Natural killer cell (primary cell): ENCODE measurements at places on chromosomes 3 and 15.

DNA sequence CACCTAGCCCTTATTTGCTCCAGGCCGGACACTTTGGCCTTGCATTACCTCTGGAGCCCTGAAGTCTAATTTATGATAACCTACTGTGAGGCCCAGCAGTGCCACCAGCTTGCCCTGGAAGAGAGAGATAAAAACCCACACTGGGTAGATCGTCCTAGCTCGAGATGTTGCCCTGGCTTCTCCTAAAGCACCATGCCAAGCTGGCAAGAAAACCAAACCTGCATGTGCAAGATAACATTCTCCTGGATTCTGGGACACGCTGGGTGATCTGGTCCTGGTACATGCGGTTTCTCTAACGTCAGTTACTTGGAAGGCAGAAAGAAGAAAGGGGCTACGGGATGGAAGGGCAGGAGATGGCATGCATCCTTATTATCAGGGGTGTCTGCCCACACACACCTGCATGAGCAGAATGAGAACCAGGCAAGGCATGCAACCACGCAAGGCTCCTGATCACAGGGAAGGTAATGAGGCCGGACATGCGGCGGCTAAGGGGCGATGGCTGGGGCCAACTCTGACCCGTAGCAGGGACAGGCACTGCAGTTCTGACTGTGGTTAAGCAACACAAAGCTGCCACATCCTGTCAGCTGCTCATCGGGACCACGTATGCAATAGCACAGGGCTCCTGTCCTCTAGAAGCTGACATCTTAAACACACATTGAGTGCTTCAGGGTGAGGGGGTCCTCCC is 73.0 kb downstream of the OXNAD1 start:
- peaks cover 32% of the 10 kb centered on the region for H3K36me3 ChIP-seq
- H3K27me3 ChIP-seq, result no peaks in the 10 kb centered on the region
- peak; percentile 76 for DNase-seq
- no peak overlapping the region for H3K4me3 ChIP-seq
- peak overlapping the region; percentile 85 for H3K27ac ChIP-seq

DNA sequence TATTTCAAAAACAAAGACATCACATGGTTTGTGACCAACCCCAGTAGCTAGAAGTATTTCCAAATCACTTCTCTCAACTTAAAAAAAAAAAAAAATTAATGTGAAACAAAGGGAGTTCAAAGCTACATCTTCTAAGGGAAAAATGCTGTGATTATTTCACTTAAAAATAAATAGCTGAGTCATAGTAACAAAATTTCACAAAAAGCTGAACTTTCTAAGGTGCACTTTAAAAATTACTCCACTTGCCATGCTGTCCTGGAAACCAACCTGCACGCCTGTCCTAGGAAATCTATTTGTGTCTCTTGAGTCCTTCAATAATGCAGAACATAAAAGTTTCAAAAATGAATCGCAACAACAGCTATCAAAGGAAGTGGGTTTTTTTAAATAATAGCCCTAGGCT is 1.8 kb downstream of the ACAP2 start:
- no peaks in the 10 kb centered on the region for H3K27me3 ChIP-seq
- DNase-seq, result no peak
- peak overlapping the region; percentile 89 for H3K27ac ChIP-seq
- H3K36me3 ChIP-seq, result no peaks in the 10 kb centered on the region
- H3K4me3 ChIP-seq, result no peak overlapping the region

DNA sequence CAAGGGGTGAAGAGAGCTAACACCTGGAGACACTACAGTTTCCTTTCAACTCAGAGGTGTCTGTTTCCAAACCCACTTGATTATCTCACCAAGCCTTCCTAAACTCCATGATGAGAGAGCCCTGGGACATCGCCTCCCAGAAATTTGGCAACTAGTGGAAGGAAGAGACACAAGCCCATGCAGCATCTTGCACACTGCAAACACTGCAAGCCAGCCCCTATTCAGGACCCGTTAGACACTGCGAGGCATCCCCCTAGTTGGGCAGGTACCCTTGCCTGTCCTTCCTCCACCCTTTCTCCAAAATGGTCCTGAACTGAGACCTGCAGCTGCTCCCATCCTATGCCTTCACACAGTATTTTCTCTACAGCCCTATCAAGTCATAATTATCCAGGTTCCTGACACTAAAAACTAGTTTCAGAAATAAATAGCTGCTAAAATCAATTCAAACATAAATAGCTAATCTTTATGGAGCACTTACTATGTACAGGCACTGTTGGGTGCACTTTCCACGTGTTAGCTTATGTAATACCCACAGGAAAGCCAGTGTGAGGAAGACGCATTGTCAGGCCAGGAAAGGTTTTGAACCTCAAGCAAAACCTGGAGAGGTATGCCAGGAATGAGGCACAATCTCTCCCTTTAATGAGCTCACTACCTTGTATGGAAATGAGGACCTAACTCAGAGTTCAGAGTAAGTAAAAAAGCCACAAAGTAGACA is 2.8 kb downstream of the MAGI1 start:
- H3K27me3 ChIP-seq, result peaks cover 11% of the 10 kb centered on the region
- H3K4me1 ChIP-seq, result peaks cover 13% of the 10 kb centered on the region
- DNase-seq, result no peak
- no peak overlapping the region for H3K27ac ChIP-seq
- H3K36me3 ChIP-seq, result no peaks in the 10 kb centered on the region
- no peak overlapping the region for H3K4me3 ChIP-seq

- H3K36me3 ChIP-seq, result no peaks in the 10 kb centered on the region
- no peaks in the 10 kb centered on the region for H3K27me3 ChIP-seq
- peaks cover 13% of the 10 kb centered on the region for H3K4me1 ChIP-seq
- H3K27ac ChIP-seq, result no peak overlapping the region
Measured at GRCh38 chr3:158727206-158728060, 4.8 kb downstream of the RARRES1 start.

- H3K36me3 ChIP-seq, result no peaks in the 10 kb centered on the region
- H3K4me3 ChIP-seq, result no peak overlapping the region
- H3K27ac ChIP-seq, result no peak overlapping the region
- H3K27me3 ChIP-seq, result no peaks in the 10 kb centered on the region
- no peaks in the 10 kb centered on the region for H3K4me1 ChIP-seq
Measured at GRCh38 chr3:151556596-151556995, 95.7 kb upstream of the IGSF10 start.

- H3K36me3 ChIP-seq, result no peaks in the 10 kb centered on the region
- H3K27me3 ChIP-seq, result no peaks in the 10 kb centered on the region
- H3K4me3 ChIP-seq, result no peak overlapping the region
- DNase-seq, result no peak
- no peak overlapping the region for H3K27ac ChIP-seq
- H3K4me1 ChIP-seq, result no peaks in the 10 kb centered on the region
Measured at GRCh38 chr3:13528217-13528867, 20.6 kb upstream of the FBLN2 start.

DNA sequence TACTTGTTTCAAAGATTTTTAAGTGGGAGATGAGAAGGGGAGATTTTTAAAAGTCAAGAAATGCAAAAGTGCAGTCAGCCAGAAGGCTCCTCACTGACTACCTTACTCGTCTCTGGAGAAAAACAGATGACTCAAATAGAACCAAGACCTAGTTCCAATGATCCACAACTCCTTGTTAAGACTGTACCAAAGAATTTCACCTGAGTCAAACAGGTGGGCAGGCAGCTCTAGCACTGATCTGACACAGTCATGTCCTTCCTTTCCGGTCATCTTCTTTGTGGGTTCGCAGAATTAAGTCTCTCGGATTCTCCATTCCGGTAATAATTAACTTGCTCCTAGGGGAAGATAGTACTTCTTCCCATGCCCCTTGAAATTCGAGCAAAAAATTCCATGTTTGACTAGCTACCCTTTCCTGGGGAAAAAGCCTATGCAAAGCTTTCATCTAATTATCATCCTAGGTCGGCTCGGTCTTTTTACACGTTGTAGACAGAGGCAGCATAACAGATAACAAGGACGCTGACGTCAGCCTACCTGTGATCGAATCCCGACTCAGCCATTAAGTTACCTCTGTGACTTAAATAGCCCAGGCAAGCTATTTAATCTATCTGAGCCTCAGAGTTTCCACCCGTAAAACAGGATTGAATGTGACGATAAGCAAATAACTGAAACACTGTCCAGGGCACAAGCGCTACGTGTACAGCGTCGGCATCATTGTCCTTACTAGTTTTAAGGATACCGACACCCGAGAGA is 758 bp downstream of the SELENOK start:
- peak; percentile 86 for DNase-seq
- H3K27ac ChIP-seq, result peak overlapping the region; percentile 87
- peaks cover 2% of the 10 kb centered on the region for H3K27me3 ChIP-seq
- H3K4me3 ChIP-seq, result peak overlapping the region; percentile 80
- peaks cover 10% of the 10 kb centered on the region for H3K4me1 ChIP-seq
- peaks cover 5% of the 10 kb centered on the region for H3K36me3 ChIP-seq

- H3K36me3 ChIP-seq, result no peaks in the 10 kb centered on the region
- no peaks in the 10 kb centered on the region for H3K27me3 ChIP-seq
- no peaks in the 10 kb centered on the region for H3K4me1 ChIP-seq
- H3K27ac ChIP-seq, result no peak overlapping the region
Measured at GRCh38 chr3:22996920-22997571, 206.1 kb upstream of the UBE2E2 start.

DNA sequence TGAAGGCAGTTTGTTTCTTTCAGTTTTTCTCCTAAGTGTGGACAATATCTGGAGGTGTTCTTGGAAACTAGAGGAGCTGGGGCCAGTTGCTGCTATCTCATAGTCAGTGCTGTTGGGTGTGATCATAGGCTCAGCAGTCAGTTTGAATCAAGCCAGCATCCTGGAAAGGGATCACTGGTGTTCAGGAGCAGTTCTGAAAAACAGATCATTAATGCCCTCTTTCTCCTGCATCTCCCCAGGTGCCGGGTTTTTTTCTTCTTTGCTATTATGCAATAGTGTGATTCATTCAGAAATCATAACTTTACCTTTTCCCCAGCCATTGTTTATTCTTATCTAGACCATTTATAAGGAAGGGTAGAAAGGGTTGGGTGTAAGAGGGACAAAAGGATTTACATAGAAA is 24.0 kb downstream of the LNP1 start:
- H3K4me1 ChIP-seq, result no peaks in the 10 kb centered on the region
- H3K27me3 ChIP-seq, result peaks cover 3% of the 10 kb centered on the region
- DNase-seq, result no peak
- H3K4me3 ChIP-seq, result no peak overlapping the region
- no peaks in the 10 kb centered on the region for H3K36me3 ChIP-seq

DNA sequence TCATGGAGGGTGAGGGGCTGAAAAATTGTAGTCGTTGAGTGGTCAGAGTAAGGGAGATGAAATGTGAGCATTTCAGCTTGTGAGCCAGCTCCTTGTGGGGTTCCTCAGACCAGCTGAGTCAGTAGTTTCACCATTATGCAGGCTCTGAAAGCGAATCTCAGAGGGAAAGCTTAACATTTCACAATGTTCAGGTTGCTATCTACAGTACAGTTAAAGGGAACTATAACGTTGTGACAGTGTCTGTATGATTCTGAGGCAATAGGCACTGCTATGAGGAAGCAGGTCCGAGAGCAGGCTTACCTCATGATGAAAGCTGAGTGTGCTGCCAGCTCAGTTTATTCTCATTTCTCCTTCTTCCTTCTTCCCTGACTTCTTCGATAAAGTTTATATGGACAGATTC is 469.6 kb downstream of the EDEM1 start:
- no peak overlapping the region for H3K27ac ChIP-seq
- no peaks in the 10 kb centered on the region for H3K27me3 ChIP-seq
- no peaks in the 10 kb centered on the region for H3K4me1 ChIP-seq
- no peaks in the 10 kb centered on the region for H3K36me3 ChIP-seq
- H3K4me3 ChIP-seq, result no peak overlapping the region
- peak; percentile 2 for DNase-seq
